Stimulated activated CD4-positive, alpha-beta T cell treated with anti-CD3 and anti-CD28 coated beads, TNF-alpha, amount 100 ng/mL, for 1 hour (primary cell): ENCODE measurements at places on chromosomes 1 and 21.
A peak's percentile ranks its signal among the peaks of the same experiment; 100 is the strongest.

DNA sequence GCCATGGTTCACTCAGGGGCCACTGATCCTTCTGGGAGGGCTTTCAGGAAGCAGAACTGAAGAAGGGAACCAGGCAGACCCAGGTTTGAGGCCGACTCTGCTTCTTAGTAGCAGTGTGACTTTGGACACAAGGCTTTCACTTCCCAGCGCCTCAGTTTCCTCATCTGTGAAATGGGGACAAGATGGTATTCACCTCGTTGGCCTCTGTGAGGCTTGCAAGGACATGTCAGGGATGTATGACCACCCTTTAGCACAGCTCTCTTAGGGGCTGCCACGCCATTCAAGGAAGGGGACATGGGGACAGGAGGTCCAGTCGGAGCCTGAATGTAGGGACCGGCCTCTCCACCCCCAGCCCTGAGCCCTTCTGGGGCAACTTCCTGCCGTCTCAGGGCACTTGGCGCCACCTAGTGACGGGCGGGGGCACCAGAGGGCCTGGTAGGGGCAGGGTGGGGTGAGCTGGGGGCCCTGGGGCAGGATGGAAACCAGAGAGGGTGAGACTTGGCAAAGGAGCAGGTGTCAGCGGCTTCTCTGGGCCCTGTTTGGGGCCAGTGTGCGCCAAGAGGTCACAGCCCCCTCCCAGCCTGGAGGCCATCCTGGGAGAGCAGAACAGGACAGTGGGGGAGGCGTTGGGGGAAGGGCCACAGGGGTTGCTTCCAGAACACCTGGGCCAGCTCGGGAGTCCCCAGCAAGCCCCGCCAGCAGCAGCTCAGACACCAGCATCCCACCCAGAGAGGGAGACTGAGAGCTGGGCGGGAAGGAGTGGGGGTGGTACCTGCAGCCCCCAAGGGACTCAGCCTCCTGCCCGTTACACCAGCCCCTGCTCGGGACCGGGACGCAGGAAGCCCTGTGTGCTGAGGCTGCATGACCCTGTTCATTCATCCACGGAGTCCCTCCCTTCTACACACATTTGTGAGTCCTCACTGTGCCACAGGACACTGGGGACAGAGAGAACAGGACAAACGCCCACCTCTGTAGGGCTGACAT is 102.5 kb upstream of the TARDBP start:
- peak; percentile 68 for DNase-seq

GRCh38 chr1:21295002-21295401 is 4.7 kb upstream of the ECE1 start:
- no peak for DNase-seq

- DNase-seq, result no peak
These were observed 52.7 kb upstream of the GCLM start for GRCh38 chr1:93961906-93962305.

DNA sequence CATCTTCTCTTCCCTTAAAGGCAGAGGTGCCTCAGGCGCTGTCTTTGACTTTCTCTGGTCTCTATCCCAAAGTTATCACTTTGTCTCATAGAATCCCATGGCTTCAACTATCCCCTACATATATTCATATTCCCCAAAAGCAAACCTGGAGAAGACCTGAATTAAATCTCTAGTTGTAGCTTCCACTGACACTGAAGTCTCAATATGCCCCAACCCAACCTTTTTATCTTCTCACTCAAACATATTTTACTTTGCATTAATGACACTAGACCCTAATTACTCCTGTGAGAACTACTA is 354.5 kb upstream of the DUSP10 start:
- DNase-seq, result no peak

DNA sequence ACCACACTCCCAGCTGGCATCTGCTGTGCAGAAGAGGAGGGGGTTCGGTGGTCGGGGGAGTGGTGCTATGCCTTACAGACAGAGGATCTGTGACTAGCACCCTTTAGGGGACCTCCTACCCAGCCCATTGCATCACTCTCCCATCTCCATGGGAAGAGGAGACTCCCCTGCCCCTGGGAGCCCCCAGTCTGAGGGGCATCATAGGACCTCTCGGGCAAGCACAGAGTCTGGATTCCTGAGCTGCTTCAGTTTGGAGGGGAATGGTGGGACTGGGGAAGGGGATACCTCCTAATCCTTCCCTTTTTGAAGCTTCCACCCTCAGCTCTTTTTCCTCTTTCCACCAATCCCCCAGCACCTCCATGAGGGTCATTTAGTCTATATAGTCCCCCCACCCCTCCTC is 1.4 kb downstream of the INSRR start:
- no peak for DNase-seq

- DNase-seq, result no peak
These were observed 36.2 kb upstream of the EPHA8 start for GRCh38 chr1:22527122-22527521.

- no peak for DNase-seq
These were observed 62.3 kb downstream of the PTGS2 start for GRCh38 chr1:186617926-186618325.

- DNase-seq, result no peak
These were observed 24.4 kb downstream of the RGS4 start for GRCh38 chr1:163093579-163093978.
